ENCODE measurements at places on chromosomes 6 and 20. TPM values are rescaled to one million over a fixed set of nuclear protein-coding genes. Genes with fewer than 3 reads are reported as not detected.

Gene RAB44
- 3.3 TPM for total RNA-seq

Gene VNN1
- 26.9 TPM for total RNA-seq

Gene CNBD2
- total RNA-seq = 7.3 TPM

GRCh38 chr6:126914172-126914571 lies 204.3 kb upstream of the RSPO3 start:
- no peaks in the 10 kb centered on the region for H3K36me3 ChIP-seq
- H3K27me3 ChIP-seq = no peaks in the 10 kb centered on the region

DNA sequence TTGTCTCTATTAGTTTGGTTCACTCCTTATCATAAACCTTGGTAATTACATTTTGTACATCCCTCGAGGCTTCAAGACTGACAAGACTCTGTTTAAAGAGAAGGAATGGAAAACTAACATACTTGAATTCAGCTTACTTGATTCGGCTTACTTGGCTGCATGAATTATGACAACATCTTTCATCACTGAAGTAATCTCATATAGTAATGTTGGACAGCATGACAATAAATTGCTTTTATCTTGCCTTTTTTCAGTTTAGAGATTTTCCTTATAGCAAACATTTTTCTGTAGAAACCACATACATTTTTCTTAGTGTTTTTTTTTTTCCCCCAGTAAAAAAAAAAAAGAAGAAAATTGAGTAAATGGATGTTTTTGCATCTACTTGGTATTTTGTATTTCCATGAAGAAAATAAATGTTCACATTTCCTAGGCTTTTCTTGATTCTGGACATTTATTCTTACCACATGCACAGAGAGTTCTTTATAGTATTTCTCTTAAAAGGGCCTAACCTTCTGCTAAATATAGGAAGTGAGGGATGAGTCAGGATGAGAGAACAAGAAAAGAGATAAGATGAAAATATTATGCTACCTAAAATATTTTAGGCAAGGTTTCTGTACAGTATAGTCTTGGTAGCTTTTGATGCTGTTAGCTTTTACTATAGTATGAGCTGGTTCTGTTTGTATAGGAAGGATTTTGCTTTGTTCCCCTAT lies 101.0 kb upstream of the HDGFL1 start:
- no peaks in the 10 kb centered on the region for H3K36me3 ChIP-seq
- H3K4me3 ChIP-seq = no peak overlapping the region
- H3K27me3 ChIP-seq = no peaks in the 10 kb centered on the region
- no peak overlapping the region for H3K27ac ChIP-seq
- DNase-seq = no peak
- peaks cover 4% of the 10 kb centered on the region for H3K4me1 ChIP-seq

GRCh38 chr6:162443101-162443500 lies 284.5 kb downstream of the PRKN start:
- DNase-seq = no peak
- H3K27me3 ChIP-seq = no peaks in the 10 kb centered on the region
- no peak overlapping the region for H3K4me3 ChIP-seq
- H3K27ac ChIP-seq = no peak overlapping the region

DNA sequence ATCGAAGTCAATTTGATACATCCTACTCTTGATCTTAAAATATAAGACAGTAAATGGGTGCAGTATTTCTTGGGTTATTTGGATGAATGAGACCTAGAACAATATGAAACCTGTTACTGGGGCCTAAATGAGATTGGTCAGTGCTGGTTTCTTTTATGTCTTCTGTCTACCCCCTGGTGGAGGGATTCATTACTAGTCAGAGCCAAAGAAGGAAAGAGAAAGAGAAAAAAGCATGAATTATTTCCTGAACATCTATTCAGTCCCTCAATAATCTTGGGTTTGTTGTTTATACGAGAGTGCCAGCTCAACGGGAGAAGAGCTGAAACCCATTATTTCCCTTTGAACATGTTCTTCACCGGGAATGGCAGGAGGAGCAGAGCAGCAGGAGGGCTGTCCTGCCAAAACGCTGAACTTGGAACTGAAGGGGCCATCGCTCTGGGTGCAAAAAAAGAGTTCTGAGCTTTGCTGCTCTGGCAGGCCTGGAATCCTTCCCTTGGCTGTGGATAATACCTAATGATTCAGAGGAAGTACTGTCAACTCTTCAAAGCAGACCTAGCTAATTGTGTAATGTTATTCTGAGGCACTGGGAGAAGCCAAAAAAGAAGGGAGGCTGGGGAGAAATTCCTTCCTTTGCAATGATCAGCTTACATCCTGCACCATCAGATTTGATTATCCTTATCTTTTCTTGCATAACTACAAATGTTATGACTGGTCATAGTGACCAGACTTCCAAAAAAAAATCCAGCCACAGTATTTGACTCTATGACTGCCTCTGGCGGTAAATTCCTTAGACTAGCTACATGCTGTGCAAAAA lies 72.0 kb downstream of the BLOC1S5 start:
- no peaks in the 10 kb centered on the region for H3K27me3 ChIP-seq
- H3K4me3 ChIP-seq = no peak overlapping the region
- no peak overlapping the region for H3K27ac ChIP-seq
- no peaks in the 10 kb centered on the region for H3K4me1 ChIP-seq
- no peaks in the 10 kb centered on the region for H3K36me3 ChIP-seq

DNA sequence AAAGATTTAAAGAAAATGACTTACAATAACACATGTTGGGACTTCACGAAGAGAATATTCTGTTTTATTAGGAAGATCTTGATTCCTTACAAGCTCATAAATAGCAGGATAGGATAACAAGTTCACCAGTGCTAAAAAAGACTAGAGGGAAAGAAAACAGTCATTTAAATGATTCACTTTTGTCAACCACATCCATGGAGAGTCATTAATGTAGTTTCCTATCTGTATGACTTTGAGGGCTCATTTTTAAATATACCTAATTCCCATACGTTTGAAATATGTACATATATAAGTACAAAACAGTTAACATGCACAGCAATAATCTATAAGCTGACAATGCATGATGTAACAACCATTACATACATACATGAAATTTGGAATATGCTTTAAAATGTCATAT lies 111.1 kb downstream of the TBC1D32 start:
- H3K36me3 ChIP-seq = peaks cover 24% of the 10 kb centered on the region
- H3K27me3 ChIP-seq = no peaks in the 10 kb centered on the region
- DNase-seq = no peak

Gene TAB2
- 68.9 TPM for total RNA-seq

DNA sequence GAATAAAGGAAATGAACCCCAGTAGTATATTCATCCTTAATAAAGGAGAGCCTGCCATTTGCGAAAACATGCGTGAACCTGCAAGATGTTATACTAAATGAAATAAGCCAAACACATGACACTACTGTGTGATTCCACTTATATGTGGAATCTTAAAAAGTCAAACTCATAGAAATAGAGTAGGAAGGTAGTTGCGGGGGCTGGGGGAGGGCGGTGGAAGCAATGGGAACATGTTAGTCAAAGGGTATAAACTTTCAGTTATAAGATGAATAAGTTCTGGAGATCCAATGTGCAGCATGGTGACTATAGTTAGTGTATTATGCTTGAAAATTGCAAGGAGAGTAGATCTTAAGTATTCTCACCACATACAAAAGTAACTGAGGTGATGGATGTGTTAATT lies 72.9 kb downstream of the ANKRD6 start:
- no peaks in the 10 kb centered on the region for H3K36me3 ChIP-seq
- H3K27me3 ChIP-seq = no peaks in the 10 kb centered on the region
- H3K4me3 ChIP-seq = no peak overlapping the region
- no peak for DNase-seq
- no peak overlapping the region for H3K27ac ChIP-seq
- H3K4me1 ChIP-seq = no peaks in the 10 kb centered on the region

DNA sequence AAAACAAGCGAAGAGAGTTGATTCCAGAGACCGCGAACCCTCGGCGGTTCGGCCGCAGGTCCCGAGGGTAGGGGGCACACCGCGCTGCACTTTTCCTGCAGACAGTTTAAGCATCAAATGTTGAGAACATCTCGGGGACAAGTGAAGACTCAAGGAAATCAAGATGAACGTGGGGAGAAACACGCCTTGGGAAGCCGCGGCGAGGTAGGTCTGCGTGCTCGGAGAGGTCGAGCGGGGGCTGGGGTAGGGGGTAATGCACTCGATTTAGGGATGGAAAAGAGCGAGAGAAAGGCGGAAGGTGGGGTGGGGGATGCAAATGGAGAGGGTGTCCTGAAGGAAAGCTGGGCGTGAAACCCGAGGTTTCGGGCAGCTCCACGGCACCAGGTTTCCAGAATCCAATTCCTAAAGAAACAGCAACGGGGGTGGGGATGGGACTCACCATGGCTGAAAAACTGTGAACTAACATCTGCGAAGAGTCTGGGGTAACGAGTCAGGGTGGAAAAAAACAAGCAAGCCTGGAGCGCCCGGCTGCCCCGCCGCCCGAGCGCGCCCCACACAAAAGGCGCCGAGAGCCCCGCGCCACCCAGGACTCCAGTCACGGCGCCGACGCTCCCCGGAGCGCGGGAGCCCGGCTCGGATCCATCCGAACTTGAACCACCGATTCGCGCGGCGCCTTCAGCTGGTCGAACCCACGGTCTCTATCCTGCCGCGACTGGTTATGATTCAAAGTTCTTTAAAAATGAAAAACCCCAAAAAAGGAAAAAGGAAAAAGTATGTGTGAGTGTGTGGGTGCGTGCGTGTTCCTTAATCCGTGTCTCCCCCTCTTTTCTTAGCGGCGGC lies 3.5 kb downstream of the TFAP2A start:
- DNase-seq = peak; percentile 76
- peak overlapping the region; percentile 75 for H3K4me3 ChIP-seq
- peaks cover 32% of the 10 kb centered on the region for H3K4me1 ChIP-seq
- H3K27me3 ChIP-seq = peaks cover 89% of the 10 kb centered on the region
- H3K27ac ChIP-seq = no peak overlapping the region
- no peaks in the 10 kb centered on the region for H3K36me3 ChIP-seq

- H3K4me1 ChIP-seq = peaks cover 9% of the 10 kb centered on the region
- peak overlapping the region; percentile 92 for H3K27ac ChIP-seq
- H3K27me3 ChIP-seq = no peaks in the 10 kb centered on the region
- peak; percentile 91 for DNase-seq
Measured at GRCh38 chr6:150418827-150419594, 50.2 kb downstream of the IYD start.

GRCh38 chr6:6579281-6579680 lies 9.2 kb upstream of the LY86 start:
- peaks cover 7% of the 10 kb centered on the region for H3K4me1 ChIP-seq
- H3K27me3 ChIP-seq = no peaks in the 10 kb centered on the region
- no peak overlapping the region for H3K27ac ChIP-seq
- DNase-seq = no peak

Gene OPRM1
- total RNA-seq = not detected

- H3K4me3 ChIP-seq = no peak overlapping the region
- no peaks in the 10 kb centered on the region for H3K36me3 ChIP-seq
- DNase-seq = no peak
Measured at GRCh38 chr6:133277900-133278545, 36.9 kb downstream of the EYA4 start.

GRCh38 chr6:32271429-32271828 lies 47.6 kb upstream of the NOTCH4 start:
- DNase-seq = no peak
- H3K27me3 ChIP-seq = no peaks in the 10 kb centered on the region

- H3K27ac ChIP-seq = no peak overlapping the region
- no peaks in the 10 kb centered on the region for H3K36me3 ChIP-seq
- no peaks in the 10 kb centered on the region for H3K4me1 ChIP-seq
- H3K4me3 ChIP-seq = no peak overlapping the region
- no peak for DNase-seq
Measured at GRCh38 chr20:63223121-63223825, 7.3 kb upstream of the YTHDF1 start.
